ENCODE measurements at places on chromosomes 6 and 20.

DNA sequence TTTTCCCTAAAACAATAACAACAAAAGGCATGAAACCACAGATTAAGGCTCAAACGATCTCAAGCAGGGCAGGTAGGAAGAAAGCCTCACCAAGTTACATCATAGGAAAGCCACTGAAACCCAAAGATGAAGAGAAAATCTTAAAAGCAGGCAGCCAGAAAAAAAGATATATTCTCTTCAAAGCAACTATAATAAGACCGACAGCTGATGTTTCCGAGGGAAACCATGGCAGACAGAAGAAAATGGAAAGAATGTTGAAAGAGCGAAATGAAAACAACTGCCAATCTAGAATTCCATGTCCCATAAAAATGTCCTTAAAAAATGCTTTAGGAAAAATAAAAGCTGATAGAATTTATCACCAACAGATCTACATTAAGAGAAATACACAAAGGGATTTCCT lies 161.5 kb upstream of the THBS2 start:
- no peak for DNase-seq

GRCh38 chr6:142597836-142598235 lies 296.0 kb downstream of the ADGRG6 start:
- DNase-seq: no peak

GRCh38 chr6:139144490-139145085 lies 9.7 kb downstream of the HECA start:
- no peak for DNase-seq

DNA sequence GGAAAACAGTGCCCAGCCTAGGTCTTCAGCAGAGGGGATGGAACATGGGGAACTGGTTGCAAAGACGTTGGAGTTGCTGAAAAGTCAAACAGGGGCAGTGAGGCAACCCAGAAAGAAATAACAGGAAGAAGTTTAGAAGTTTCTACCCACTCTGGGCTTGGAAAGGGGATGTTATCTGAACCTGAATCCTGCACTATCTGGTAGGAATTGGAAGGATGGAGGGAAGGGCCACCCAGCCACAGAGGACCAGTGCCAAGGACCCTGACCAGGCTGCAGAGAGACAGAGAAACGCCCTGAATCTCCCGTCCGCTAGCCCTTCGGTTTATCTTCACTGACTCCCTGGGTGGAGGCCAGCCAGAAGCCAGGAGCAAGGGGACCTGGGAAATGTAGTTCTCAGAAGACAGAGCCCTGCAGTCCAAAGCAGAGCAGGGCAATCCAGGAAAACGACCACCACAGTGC lies 217.3 kb upstream of the RREB1 start:
- no peak for DNase-seq

DNA sequence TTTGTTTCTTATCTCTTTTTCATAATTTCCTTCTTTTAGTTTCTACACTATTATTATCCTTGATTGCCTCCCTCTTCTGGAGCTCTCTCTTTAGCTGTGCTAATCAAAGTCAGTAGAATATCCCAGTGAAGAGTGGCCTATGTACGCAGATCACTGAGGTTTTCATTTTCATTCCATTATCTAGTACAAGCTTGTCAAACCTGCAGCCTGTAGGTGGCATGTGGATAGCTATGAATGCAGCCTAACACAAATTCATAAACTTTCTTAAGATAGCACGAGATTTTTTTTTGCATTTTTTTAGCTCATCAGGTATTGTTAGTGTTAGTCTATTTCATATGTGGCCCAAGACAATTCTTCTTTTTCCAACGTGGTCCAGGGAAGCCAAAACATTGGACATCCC lies 825.7 kb upstream of the MAP3K7 start:
- no peak for DNase-seq

GRCh38 chr6:44076356-44077213 lies 50.7 kb downstream of the MRPL14 start:
- no peak for DNase-seq

GRCh38 chr20:59662856-59663512 lies 58.6 kb downstream of the PHACTR3 start:
- DNase-seq: no peak

DNA sequence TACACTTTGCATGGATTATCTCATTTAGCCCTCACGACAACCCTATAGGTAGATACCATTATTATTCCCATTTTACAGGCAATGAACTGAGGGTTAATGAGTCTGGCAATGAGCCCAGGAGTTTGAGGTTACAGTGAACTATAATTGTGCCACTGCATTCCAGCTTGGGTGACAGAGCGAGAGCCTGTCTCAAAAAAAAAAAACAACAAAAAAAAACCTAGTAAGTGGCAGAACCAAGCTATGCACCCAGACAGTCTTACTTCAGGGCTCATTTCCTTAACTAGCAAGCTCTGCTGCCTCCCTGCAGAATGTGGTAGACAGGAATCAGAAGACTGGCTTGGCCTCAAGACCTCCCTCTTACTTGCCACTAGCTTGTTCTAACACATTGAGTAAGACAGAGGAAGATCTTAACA lies 71.9 kb upstream of the RREB1 start:
- DNase-seq: no peak

All from hematopoietic multipotent progenitor cell (in vitro differentiated cells).